T-helper 2 cell treated with Interferon-gamma antibody and Interleukin-4, amounts not matched to agents 5 μg/mL and 100 μg/mL, for 36 hours (primary cell): ENCODE measurements at places on chromosomes 1 and 21.

DNA sequence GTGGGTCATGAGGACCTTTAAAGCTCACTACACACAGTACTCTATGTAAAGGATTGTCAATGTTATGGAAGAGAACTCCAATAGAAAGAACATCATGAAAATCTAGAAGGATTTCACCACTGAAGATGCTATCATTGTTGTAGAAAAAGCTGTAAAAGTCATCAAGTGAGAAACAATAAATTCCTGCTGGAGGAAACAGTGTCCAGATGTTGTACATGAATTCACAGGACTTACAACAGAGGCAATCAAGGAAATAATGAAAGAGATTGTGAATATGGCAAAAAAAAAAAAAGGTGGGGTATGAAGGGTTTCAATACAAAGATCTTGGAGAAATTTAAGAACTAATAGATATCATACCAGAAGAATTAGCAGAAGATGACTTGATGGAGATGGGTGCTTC is 355.1 kb upstream of the ZRANB2 start:
- DNase-seq: no peak

- no peak for DNase-seq
Measured at GRCh38 chr1:2558861-2559260, 2.7 kb downstream of the TNFRSF14 start.

GRCh38 chr1:220281159-220281574 is 8.9 kb upstream of the RAB3GAP2 start:
- no peak for DNase-seq

- DNase-seq: no peak
Measured at GRCh38 chr1:230012741-230013140, 54.3 kb upstream of the GALNT2 start.

GRCh38 chr1:53644909-53645689 is 93.9 kb downstream of the GLIS1 start:
- no peak for DNase-seq

DNA sequence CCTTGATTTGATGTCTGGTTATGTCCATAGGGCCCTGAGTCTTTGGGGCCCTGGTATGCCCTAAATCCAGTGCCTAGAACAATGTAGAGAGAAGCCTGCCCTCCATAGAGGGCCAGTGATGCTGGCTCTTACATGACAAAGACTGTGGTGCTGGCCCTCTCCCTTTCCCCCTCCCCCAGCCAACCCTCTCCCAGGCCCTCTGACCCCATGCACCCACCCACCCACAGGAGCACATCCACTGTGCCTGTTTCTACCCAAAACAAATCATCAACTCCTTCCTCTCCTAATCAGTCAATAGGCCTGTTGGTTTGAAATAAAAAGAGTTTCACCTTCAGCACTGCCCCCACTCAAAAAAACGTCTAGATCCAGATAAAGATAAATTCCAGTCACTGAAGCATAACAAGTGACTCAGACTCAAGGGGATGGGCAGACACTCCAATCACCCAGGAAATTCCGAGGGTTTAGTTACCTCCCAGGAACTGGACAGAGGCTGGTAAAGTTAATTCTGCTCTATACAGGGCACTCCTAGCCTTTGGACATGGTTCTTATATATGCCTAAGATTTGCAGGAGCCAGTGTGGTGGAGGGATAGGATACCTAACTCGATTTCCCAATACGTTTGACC is 144.8 kb upstream of the VANGL1 start:
- no peak for DNase-seq
